ENCODE measurements at places on chromosomes 2 and 18.
A peak's percentile ranks its signal among the peaks of the same experiment; 100 is the strongest.

DNA sequence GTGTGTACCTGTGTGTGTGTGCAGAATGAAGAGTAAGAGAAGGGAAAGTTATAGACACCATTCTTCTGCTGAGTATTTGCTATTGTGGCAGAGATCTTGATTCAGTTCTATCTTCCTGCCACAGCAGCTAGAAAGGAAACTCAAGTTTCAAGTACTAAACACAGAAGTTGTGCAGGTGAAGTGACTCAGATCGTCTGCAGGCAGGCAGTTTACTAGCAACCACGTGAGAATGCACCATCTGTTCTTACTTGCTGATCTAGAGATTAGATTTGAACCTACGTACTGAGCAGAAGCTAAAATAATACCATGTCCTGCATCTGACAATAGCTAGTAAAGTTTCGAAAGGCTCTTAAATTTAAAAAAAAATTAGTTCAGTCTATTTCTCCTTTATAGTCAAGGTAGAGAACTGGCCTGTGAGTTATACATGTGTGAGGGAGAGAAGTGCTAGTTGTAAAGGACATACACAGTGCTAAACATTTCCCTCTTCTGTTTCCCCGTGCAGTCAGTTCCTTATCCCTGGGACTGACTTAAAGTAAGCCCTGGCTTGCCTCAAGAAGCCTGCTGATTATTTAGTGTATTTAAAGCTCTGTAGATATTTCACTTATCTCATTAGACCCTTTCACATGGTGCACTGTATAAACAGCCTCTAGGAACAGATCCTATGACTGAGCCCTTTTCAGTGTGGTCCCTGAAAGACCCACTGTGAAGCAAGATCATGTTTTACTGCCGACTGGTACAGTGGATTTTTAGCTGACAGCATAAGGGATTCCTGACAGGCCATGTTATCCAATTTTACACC lies 45.0 kb downstream of the SLC38A11 start:
- DNase-seq, result peak; percentile 18

- no peak for DNase-seq
These were observed 13.8 kb downstream of the NRXN1 start for GRCh38 chr2:51018145-51018544.

GRCh38 chr2:56416500-56417176 lies 232.8 kb downstream of the CCDC85A start:
- no peak for DNase-seq

GRCh38 chr2:62972601-62973000 lies 78.0 kb upstream of the OTX1 start:
- DNase-seq, result no peak

DNA sequence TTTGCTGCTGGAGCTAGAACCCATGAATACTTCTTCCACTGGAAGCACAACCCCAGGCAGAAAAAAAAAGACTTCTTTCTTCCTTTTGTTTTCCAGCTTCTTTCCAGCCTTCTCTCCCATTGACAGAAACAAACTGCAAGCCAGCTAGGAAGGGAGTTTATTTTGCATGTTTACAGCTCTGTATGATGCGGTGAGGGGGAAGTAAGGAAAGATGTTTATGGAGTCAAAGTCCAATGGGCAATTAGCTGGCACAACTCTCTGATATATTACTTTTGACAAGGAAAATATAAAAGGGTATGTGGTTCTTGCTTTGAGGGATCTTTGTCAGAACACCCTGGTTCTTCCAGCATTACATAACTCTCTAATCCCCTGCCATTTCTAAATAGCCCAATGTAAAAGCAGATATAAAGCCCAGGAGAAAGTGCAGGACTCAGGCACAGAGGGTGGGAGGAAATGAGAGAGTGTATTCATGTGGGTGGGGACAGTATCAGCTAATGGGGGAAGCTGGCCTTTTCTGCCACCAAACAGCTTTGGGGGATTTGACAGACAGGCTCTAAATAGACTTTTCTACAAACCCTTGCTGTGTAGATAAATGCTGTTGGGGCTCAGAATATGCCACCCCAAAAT lies 9.3 kb upstream of the NMS start:
- DNase-seq, result no peak

DNA sequence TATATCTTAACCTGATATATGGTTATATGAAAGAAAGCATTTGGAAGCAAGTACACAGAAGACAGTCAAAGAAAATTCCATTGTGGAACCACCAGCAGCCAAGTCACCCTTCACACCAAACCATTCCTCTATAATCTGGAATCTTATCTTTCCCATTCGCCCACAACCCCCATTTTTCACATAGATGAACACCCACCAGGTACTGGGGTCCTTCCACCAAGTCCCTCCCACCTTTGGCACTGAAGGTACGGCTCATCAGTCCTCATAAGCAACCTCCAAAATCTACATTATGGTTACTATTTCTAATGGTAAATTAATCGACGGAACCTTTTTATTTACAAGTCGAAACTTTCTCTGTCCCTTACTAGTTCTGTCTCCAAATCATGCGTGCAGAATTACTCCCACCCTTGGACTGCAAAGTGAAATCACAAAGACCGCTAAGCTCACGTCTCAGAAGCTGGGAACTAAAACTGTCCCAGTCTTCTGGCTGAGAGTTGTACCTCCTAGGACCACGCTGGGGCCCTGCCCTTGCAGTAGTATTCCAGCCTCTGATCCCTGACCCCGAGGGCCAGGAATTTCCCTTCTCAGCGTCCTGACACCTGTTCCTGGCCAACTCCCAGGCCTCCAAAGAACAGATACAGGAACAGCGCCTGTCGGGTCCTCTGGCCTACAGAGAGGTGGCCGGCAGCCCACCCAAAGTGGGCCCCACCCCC lies 702 bp downstream of the OLA1 start:
- DNase-seq, result peak; percentile 30

GRCh38 chr2:16161085-16161565 lies 220.8 kb downstream of the MYCN start:
- no peak for DNase-seq

- DNase-seq, result no peak
These were observed 81.2 kb downstream of the ADD2 start for GRCh38 chr2:70686577-70687460.

DNA sequence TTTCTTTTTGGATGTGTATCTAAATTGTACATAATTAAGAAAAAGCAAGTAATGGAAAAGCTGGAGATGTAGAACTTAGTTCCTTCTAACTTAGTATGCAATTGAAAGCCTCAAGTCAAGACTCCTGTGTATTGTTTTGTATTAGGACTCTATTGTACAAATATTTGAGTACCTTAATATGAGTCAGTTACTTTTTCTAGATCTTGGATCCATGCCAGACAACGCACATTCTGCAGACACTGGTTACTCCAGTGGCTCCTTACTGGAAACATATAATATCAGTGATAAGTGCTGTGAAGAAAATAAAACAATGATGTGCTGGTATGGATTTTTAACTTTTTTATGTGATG lies 1.5 kb downstream of the SLC39A10 start:
- DNase-seq, result no peak

- DNase-seq, result peak; percentile 39
These were observed 2.0 kb downstream of the ZNF521 start for GRCh38 chr18:25349926-25350487.

DNA sequence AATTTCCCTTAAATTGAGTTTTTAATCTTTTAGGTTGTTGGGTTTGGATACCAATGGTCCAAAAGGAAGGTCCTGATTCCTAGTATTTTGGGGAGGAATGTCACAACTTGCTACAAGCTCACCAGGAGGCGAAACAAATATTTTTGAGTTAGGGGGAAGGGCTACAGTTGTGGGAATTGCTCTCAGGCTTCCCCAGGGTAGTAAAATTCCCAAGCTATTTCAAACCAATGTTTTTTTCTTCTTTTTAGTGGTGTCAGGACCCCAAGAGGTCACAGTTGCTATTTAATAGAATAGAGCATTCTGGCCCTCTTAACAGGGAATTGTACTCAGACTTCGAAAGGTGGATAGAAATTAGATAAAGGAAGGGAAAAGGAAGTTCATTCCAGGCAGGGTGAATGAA lies 68.5 kb upstream of the ST3GAL5 start:
- no peak for DNase-seq

DNA sequence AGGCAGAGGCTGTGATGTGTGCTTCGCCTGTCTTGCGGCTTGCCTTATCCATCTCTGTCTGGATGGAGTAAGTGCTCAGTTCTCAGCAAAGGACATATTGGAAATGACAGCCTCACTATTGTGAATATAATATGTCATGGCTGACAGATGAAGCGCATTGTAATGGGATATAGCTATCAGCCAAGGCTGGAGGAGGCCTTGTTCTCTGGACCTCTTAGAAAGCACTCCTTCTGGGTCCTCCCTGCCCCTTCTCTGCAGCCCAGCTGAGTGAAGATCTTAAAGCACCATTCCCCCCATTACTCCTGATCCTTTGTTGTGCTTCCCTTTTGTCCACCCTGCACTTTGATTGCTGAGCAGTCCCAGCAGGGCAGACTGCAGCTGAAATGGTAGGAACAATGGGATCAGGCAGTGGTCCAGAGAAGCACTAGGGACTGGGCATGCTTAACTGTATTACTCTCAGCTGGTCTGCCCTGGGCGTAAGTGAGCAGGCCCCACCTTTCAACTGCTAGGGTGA lies 265.3 kb downstream of the SETBP1 start:
- no peak for DNase-seq

DNA sequence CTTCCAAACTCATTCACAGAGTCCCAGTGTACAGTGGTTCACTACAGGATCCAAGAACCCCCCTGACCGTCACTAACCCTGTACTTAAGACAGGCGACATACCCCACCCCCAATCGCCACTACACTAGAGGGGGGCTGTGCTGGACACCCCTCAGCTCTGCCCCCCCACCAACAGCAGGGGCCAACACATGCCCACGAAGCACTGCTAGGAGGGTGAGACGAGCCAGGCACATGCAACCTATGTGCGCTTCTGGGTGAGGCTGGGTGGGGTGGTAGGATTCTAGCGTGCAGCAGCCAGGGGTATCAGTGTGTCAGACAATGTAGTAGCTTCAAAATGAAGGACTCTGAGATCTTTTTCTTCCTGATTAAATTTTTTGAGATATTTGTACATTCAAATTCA lies 67.8 kb downstream of the UXS1 start:
- DNase-seq, result no peak

GRCh38 chr2:202030691-202031090 lies 3.0 kb upstream of the FZD7 start:
- no peak for DNase-seq

DNA sequence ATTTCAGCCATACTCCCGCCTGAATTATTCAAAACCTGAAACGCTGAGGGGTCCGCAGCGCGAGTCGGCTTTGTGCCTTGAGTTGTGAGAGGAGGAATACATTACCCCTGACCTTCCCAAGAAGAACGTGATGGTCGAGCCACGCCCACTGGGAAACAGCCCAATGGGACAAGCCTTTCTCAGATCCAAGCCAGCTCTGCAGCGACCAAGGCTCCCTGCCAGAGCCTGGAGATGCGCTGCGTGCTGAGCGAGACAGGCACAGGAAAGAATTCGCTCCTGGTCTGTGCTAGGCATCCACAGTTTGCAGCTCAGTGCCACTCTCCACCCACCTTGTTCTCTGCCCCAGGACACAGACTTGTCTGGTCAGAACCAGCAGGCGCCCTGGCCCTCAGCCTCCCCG lies 74.1 kb upstream of the GLI2 start:
- DNase-seq, result no peak

Measured in renal cortex interstitium (tissue), 15 donors.